ENCODE measurements at places on chromosomes 2 and 18. TPM values are rescaled to one million over a fixed set of nuclear protein-coding genes. Genes with fewer than 3 reads are reported as not detected.

Gene PLCL1
- 2.5 TPM for polyA plus RNA-seq

Gene ZBTB14
- 8.0 TPM for polyA plus RNA-seq

Gene NTSR2
- polyA plus RNA-seq, result 1.7 TPM

Gene NEUROD1
- polyA plus RNA-seq, result 14.2 TPM

Gene RFTN2
- polyA plus RNA-seq, result 21.6 TPM

Gene RANBP2
- 25.6 TPM for polyA plus RNA-seq

Gene ALPP
- polyA plus RNA-seq, result not detected

Gene RAX
- polyA plus RNA-seq, result not detected

Gene IL36G
- polyA plus RNA-seq, result not detected

Gene ASTL
- not detected for polyA plus RNA-seq

Gene ABCB11
- polyA plus RNA-seq, result 0.03 TPM

Gene FAM237A
- polyA plus RNA-seq, result 7.1 TPM

Gene SRD5A2
- polyA plus RNA-seq, result not detected

Gene CRYGD
- polyA plus RNA-seq, result 0.42 TPM

Gene TNS1
- 0.82 TPM for polyA plus RNA-seq

Gene THSD7B
- not detected for polyA plus RNA-seq

Gene GPR45
- polyA plus RNA-seq, result not detected

Gene MC4R
- polyA plus RNA-seq, result not detected

Gene MYCN
- polyA plus RNA-seq, result 28.8 TPM

Gene COPS8
- polyA plus RNA-seq, result 451 TPM

Gene LRP1B
- polyA plus RNA-seq, result 25.5 TPM

Gene ANKRD44
- 2.4 TPM for polyA plus RNA-seq

Gene PAX8
- polyA plus RNA-seq, result not detected

Gene CENPA
- polyA plus RNA-seq, result 0.66 TPM

Gene CCDC142
- polyA plus RNA-seq, result 1.6 TPM

Gene CCNT2
- 20.7 TPM for polyA plus RNA-seq

Gene CSRNP3
- polyA plus RNA-seq, result 27.2 TPM

Gene UCN
- polyA plus RNA-seq, result 0.43 TPM

Gene TET3
- polyA plus RNA-seq, result 0.82 TPM

Gene GPAT2
- not detected for polyA plus RNA-seq

Gene CD302
- 5.9 TPM for polyA plus RNA-seq

Gene TMEM237
- 65.9 TPM for polyA plus RNA-seq

Gene SAG
- not detected for polyA plus RNA-seq

Gene NIFK
- polyA plus RNA-seq, result 51.7 TPM

Gene ZNF385B
- 25.8 TPM for polyA plus RNA-seq

Gene HOXD13
- polyA plus RNA-seq, result not detected

Gene KRTCAP3
- polyA plus RNA-seq, result 12.7 TPM
